ENCODE measurements at places on chromosomes 2 and 18.
A peak's percentile ranks its signal among the peaks of the same experiment; 100 is the strongest.

- peak; percentile 80 for DNase-seq
These were observed 54.9 kb downstream of the EXOC6B start for GRCh38 chr2:72770879-72771461.

- DNase-seq, result no peak
These were observed 148.5 kb upstream of the GYPC start for GRCh38 chr2:126507425-126507911.

DNA sequence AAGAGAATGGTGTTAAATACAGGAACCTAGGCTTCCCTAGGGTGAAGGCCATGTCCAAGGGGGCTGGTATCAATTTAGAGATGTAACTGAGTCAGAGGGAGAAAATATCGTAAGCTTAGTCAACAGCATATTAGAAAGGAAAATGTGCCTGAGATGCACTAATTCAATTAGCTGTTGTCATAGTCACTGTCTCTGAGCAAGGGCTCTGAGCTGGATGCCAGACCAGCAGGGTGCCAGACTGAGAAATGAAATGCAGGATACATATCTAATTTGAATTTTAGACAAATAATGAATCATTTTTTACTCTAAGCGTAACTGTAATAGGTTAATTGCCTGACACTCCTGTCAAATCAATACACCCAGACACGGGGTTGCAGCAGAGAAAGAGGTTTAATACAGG, 11.4 kb upstream of the SLC35F6 start:
- DNase-seq, result no peak

DNA sequence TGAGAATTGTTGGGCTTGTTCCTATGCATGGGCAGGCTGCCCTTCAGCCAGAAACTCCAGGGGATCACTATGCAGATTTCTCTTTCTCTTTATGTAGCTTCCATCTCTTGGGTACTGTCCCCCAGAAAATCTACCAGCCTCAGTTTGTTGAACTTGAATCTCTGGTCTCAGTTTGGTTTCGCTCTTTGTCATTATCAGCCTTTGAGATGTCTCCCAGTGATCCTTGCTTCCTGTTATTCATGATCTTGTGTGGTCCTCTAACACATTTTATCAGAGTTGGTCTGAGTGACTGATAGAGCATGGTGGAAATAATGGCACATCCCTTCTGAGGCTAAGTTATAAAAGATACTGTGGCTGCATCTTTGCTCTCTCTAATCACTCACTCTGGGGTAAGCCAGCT, 7.8 kb downstream of the TMEM87B start:
- DNase-seq, result no peak

- DNase-seq, result peak; percentile 70
These were observed 887.9 kb downstream of the NRXN1 start for GRCh38 chr2:50143822-50144575.
